ENCODE measurements at places on chromosomes 2 and 18.

GRCh38 chr18:75441896-75442295 lies 14.4 kb upstream of the SMIM21 start:
- DNase-seq: no peak

DNA sequence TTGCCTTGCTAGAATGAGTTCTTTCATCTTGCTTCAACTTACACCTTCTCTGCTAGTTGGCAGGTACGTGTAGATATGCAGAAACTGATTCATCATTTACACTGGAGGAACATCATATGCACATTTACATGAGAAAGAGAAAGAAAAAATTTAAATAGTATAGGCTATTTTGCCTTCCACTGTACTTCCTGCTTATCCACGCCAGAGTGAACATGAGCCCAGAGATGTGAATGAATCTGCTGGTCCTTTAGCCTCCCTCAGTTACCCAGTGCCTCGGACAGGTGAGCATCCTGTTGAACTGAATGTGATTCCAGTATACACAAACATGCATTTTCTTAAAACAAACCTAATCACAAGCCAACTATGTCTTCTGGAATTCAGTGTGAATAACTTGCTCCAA lies 83.6 kb downstream of the SESTD1 start:
- no peak for DNase-seq

DNA sequence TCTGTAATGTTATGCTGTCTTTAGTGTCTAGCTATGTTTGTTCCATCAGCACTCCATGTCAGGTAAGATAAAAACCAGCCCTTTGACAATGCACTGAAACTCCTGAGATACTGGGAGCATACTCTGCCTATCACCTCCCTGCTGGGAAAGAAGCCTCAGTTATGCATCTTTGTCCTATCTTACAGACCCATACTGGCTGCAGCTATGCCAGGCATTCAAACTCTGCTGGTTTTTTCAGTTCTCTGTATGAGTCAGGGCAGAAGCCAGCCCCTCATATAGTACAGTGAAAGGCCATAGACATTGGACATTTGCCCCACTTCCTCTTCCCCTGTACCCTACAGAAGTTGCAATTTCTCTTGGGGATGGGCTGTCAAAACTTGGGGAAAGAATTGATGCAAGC lies 181.1 kb upstream of the RGPD4 start:
- no peak for DNase-seq

DNA sequence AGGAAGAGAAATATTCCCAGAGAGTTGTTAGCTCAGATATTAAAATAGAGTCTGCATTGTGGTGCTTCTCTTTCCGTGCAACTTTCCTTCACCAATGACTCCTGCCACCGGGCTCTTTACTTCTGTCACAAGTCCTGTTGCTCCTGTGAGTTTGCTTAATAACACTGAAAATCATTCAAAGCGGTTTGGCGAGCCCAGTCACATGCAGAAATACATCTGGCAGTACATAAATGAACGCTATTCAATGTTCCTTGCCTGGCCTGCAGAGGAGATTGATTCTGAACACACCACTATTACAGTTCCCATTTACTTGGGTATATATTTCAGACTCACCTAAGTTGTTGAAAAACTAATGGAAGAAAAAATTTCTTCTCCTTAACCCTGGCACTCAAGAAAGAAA lies 276.6 kb downstream of the ZNF521 start:
- no peak for DNase-seq

- no peak for DNase-seq
Observed at GRCh38 chr2:74006459-74006858, 21.7 kb downstream of the TET3 start.

DNA sequence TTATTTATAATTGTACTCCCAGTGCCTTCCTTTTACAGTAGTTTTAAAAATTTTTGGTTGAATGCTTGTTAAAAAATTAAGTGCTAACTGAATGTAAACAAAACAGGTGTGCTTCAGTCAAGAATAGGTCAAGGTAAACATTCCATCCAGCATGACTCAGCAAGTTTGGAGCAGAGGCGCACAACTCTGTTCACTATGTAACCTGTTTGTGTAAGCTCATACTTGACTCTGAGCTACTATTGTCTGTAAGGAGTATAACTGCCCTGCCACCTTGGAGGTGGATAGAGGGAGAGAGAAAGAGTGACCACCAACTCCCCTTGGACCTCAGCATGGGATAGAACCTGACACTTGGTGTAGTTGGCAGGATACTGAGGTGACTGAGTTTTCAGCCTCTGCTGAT lies 207.4 kb upstream of the SYT4 start:
- no peak for DNase-seq

DNA sequence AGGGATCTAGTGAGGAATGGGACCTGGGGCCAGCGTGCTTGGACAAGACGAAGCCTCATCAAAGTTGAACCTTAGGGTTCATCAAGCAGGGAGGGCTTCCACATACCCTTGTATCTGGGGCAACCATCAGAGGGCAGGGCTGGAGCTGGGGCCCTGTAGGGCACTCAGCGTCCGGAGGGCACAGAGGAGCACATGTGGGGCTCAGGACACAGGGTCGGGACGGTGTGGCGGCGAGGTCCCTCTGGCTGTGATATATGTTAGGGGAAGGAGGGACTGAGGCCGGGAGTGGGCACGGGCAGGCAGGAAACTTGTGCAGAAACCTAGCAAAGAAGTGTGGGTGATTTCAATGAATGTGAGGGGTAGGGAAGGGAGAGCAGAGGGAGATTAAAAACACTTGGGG lies 244.0 kb downstream of the AGAP1 start:
- DNase-seq: no peak

DNA sequence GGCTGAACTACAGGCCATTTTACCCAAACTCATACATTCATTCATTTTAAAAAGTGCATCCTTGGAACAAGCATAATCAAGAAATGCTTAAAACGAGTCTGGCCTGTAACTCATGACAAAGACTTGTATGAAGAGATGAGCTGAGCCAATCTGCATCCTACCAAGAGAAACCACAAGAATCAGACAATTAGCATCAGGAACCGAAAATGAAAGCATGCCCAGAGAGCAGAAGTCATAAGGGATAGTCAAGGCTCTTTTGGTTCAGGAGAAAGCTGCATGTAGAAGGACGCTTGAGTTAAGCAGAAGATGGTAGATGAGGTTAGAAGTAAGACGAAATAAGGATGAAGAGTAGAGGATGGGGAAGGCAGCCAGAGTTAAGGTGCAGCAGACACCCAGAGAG lies 137.0 kb upstream of the CTNNA2 start:
- DNase-seq: no peak

- no peak for DNase-seq
Observed at GRCh38 chr2:24199968-24200590, 25.2 kb downstream of the FAM228A start.

DNA sequence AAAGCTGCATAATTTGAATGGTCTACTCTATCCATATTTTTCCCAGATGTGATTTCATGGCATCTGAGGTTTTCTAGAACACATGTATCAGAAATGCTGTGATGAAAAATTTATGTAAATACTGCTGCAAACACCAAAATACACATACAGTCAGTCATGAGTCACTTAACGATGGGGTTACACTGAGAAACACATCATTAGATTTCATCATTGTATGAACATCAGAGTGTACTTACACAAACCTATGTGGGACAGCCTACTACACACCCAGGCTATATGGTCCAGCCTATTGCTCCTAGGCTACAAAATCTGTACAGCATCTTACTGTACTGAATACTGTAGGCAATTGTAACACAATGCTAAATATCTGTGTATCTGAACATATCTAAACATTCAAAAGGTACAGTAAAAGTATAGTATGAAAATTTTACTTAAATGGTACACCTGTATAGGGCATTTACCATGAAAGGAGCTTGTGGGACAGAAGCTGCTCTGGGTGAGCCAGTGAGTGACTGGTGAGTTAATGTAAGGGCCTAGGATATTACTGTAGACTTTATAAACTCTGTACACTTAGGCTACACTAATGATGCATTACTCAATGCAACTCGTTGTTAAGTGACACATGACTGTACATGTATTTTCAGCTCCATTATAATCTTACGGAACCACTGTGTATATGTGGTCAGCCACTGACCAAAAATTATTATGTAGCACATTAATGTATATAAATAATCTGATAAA lies 33.5 kb downstream of the PNO1 start:
- DNase-seq: no peak

GRCh38 chr2:233643128-233643527 lies 6.9 kb downstream of the UGT1A10 start:
- DNase-seq: peak; percentile 14

DNA sequence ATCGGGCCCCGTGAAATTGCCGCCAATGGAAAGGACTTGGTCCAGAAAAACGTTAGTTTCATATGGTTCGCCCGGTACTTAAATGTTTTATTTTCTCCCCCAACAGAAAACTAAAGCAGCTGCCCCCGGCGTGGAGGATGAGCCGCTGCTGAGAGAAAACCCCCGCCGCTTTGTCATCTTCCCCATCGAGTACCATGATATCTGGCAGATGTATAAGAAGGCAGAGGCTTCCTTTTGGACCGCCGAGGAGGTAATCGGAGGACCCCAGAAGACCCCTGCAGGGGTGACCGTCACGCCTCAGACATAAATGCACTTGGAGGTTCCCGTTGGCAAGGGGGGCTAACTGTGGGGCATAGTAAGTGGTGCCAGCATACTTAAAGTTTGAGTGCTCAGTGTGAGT lies 742 bp downstream of the RRM2 start:
- no peak for DNase-seq

DNA sequence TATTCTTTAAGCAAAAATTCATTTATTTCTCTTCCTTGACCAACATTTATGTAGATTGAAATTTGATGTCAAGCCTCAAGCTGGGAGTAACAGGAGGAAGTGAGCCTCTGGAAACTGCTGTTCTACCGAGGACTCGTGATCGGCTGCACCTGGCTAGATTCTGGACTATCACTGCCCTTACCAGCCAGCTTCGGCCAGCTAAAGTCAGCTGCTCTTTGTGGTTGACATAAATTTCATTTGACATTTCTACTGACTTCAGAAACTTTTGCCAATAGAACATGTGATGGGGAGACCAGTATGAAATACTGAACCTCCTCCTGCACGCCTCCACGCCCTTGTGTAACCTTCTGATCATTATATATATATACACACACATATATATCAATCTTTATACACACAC lies 74.2 kb upstream of the RGPD5 start:
- no peak for DNase-seq

GRCh38 chr2:8271461-8271860 lies 410.4 kb upstream of the ID2 start:
- DNase-seq: no peak

Data from lung microvascular endothelial cell (primary cell).